ENCODE measurements at places on chromosomes 7 and 10.

DNA sequence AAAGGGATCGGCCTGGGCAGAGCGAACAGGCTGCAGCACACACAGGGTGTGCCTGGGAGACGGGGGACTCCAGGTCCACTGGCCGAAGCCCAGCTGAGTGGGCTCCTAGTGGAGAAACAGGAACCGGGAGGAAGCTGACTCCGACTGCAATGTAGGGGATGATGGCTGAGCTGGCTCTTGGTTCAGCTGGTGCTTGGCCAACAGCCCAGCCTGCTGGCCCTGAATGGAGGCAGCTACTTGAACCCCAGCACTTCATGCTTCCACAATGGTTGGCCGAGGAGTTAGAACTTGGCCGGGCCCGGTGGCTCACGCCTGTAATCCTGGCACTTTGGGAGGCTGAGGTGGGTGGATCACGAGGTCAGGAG, 27.0 kb upstream of the FRAT2 start:
- DNase-seq = no peak

DNA sequence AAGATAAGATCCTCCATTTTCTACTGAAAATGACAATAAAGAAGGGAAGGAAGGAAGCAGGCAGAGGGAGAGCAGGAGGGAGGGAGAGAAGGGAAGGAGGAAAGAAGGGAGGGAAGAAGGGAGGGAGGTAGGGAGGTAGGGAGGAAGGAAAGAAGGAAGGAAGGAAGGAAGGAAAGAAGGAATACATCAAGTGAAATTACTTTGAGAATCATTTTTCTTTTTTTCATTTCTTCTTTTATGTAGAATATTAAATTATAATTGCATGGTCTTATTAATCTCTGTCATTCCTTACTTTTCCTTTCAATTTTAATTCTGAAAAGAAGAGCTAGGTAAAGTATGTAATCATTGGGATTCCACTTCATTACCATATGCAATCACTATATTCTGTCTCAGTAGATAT, 97.8 kb downstream of the PLXDC2 start:
- DNase-seq = no peak

GRCh38 chr7:101171442-101171837, 6.1 kb upstream of the VGF start:
- no peak for DNase-seq

DNA sequence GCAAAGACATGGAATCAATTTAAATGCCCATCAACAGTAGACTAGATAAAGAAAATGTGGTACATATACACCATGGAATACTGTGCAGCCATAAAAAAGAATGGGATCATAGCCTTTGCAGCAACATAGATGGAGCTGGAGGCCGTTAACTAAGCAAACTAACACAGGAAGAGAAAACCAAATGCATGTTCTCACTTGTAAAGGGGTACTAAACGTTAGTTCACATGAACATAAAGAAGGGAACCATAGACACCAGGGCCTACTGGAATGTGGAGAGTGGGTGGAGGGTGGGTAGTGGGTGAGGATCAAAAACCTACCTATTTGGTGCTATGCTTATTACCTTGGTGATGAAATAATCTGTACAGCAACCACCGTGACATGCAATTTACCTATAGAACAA, 78.4 kb upstream of the GSDME start:
- DNase-seq = no peak

GRCh38 chr10:52261362-52261761, 52.7 kb upstream of the DKK1 start:
- DNase-seq = no peak

GRCh38 chr7:2037301-2037807, 195.4 kb downstream of the MAD1L1 start:
- peak; percentile 42 for DNase-seq

- DNase-seq = no peak
Observed at GRCh38 chr7:3984456-3984855, 683.4 kb downstream of the SDK1 start.

Measured in activated naive CD4-positive, alpha-beta T cell treated with anti-CD3 and anti-CD28 coated beads for 36 hours (primary cell).